PC-3 (cell line): ENCODE measurements at places on chromosomes 5 and 9.

DNA sequence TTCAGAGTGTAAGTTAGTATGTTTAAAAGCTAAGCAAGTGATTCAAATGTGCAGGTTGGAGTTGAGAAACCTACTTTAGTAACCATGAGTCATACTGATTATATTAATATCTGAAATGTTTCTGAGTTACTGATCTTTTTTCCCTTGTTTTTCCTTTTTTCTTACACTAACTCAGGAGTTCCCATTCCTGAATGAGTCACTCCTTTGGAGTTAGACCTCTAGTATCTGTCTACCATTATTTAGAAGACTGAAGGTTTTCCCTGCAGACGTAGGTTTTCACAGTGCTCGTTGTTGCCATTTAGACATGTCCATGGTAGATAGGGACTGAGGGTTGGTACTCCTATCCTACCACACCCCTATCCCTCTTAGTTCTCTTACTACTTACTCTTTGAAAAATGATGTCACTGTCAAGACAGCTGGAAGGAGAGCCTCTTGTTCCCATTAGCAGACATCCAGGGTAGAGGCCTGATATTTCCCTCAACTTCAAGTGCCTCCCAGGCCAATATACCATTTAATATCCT, 20.2 kb downstream of the OCLN start:
- peak; percentile 71 for DNase-seq

GRCh38 chr9:88018101-88018500, 43.8 kb upstream of the CDK20 start:
- no peak for DNase-seq

DNA sequence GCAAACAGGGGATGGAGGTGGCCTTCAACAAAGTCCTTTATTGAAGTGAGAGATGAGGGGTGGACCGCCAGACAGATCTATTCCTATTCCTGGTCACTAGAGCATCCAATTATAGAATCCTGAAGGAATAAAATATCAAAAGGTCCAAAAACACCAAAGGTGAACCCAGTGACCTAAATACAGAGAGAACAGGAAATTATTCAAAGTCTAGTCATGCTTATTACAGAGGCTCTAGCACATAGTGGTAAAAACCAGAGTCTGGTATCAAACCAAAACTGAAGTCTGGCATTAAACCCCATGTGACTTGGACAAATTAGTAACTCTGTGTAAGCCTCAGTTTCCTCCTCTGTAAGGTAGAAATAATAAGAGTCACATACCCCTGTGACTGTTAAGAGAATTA, 100.5 kb upstream of the SNX2 start:
- DNase-seq = no peak

DNA sequence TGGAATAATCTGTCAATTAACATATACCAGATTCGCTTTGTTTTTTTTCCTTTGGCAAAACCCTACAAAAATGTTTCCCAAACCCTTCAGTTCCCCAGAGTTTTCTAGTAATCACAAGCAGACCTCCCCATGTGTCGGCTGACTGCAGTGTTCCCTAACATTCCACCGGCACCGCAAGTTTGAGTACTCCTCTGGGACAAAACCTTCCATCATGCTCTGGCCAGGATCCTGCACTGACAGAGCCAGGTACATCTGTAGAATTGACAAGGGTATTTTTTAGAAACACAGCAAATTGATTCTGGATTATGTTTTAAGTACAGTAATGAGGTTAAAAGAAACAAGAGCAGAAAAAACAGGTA, 174.7 kb downstream of the GAS1 start:
- no peak for DNase-seq

DNA sequence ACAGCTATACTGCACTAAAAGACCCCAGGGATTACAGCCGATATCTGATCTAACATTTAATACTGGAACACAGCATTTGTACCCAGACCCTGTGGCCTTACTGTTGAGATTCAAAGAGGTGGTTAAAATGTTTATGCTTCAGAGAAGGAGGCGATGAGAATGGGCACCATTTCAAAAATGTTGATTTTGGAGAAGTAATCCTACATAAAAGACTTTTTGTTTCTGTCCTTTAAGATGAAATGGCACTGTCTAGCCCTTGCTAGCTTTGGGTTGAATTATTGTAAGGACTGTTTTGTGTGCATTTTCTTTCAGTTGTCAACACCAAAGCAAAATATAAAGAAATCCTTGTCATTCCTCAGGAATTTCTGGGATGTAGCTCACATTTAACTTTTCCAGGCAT, 288.5 kb upstream of the ANKH start:
- no peak for DNase-seq

DNA sequence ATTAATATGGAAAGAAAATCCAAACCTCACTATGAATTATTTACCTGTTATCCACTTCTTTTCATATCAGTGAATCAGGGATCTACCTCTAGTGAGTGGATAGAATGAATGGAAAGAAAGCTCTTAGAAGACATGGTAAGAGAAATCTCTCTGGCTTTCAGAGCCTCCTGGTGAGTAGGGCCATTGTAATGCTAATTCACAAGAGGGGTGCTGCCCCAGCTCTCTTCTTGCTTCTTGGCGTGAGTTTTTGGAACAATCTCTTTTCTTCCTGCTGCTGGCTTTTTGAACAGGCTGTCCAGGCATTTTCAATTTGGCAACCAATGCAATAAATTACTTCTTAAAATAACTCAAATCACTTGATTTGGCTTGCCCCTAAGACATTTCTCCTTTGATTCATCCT, 49.9 kb upstream of the KCNN2 start:
- DNase-seq = no peak

GRCh38 chr5:159324986-159325385, 5.3 kb downstream of the IL12B start:
- DNase-seq = no peak

DNA sequence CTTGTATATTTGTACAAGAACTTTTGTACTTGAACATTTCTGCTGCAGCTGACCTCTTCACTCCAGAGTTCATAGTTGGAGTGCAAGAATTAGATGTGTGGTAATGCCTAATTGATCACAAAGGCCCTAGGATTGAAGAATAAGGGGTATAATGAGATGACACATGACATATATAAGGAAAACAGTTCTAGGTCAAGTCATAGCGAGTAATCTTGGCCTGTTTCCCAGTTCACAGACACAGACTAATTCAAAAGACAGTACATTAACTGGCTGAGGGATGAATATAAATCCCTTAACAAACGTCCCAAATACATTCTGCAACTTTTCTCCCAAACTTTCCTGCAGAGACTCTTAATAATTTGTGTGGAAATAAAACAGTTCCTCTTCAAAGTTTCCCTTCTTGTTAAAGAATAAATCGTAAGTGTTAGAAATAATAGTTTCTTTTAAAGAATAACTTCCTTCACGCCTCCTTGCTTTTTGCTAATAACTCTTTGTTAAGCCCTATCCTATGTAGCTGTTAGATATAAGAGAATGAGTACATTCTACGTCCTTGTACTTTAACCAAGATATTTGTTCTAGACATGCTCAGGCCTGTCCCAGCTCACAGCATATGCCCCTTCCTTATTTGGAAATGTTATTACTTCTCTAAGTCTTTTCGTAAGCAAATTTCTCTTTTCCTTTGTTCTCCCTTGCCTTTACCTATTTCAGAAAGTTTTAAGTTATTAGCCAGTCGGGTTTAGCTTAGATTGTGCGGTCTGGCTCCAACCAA, 556.4 kb upstream of the CTNND2 start:
- DNase-seq = peak; percentile 61

DNA sequence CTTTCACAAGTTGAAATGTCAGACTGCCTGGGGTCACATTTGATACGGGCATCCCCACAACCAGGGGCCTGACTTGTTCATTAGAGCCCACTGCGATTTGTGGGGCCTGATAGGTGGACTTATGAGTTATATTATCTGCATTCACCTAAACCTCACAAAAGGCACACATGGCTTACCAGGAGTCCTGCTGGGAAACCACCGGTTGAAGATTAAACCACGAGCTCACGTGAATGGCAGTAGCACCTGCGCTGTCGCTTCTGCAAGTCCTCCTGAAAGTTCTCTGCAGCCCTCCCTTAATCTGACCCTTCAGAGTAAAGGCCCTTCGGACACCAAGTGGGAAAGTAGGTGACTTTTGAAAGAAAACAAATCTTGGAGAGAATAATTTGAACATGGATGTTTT, 68.9 kb downstream of the PPIC start:
- DNase-seq = no peak
